ENCODE measurements at places on chromosomes 5 and 9. TPM values are rescaled to one million over a fixed set of nuclear protein-coding genes. Genes with fewer than 3 reads are reported as not detected.

KLHL3 gene
- total RNA-seq = 1.7 TPM

C5orf46 gene
- total RNA-seq = not detected

BSPRY gene
- total RNA-seq = 7.7 TPM

DMRT2 gene
- not detected for total RNA-seq

TMEM161B gene
- 18.0 TPM for total RNA-seq
